ENCODE measurements at places on chromosomes 5 and 9. TPM values are rescaled to one million over a fixed set of nuclear protein-coding genes. Genes with fewer than 3 reads are reported as not detected.

WNK2 gene
- 9.1 TPM for polyA plus RNA-seq

BARHL1 gene
- 0.11 TPM for polyA plus RNA-seq

DBH gene
- 0.25 TPM for polyA plus RNA-seq

OTP gene
- 0.18 TPM for polyA plus RNA-seq

ADCY2 gene
- 1.0 TPM for polyA plus RNA-seq

ORM1 gene
- polyA plus RNA-seq, result 3.4 TPM

NAIP gene
- 22.3 TPM for polyA plus RNA-seq

SV2C gene
- 0.27 TPM for polyA plus RNA-seq

KCNV2 gene
- not detected for polyA plus RNA-seq

MYORG gene
- 1.3 TPM for polyA plus RNA-seq

BTNL8 gene
- 0.46 TPM for polyA plus RNA-seq

Data from thymus (tissue), 14 donors.